Stimulated activated CD8-positive, alpha-beta memory T cell treated with anti-CD3 and anti-CD28 coated beads, Interleukin-4, amount 100 ng/mL, for 24 hours (primary cell): ENCODE measurements at places on chromosomes 2 and 18.

DNA sequence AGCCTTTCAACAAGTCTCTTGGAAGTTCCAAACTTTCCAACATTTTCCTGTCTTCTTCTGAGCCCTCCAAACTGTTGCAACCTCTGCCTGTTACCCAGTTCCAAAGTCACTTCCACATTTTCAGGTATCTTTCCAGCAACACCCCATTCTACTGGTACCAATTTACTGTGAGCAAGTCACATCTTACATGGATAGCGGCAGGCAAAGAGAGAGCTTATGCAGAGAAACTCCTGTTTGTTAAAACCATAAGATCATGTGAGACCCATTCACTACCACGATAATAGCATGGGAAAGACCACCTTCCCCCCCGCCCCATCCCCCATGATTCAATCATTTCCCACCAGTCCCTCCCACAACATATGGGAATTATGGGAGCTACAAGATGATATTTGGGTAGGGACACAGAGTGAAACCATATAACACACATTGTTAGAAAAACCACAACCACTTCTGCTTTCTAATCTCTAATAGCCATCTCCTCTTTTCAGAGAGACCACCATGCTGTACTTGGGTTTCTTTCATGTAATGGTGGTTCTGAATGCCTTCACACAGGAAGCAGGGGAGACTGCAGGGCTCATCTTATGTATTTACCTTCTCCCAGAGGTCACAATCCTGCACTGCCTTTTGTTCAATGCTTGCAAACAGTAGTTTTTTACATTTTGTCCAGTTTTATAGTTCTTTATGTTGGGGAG lies 46.0 kb upstream of the CALCRL start:
- DNase-seq: no peak

GRCh38 chr2:204389120-204389519 lies 156.2 kb upstream of the PARD3B start:
- DNase-seq: no peak

DNA sequence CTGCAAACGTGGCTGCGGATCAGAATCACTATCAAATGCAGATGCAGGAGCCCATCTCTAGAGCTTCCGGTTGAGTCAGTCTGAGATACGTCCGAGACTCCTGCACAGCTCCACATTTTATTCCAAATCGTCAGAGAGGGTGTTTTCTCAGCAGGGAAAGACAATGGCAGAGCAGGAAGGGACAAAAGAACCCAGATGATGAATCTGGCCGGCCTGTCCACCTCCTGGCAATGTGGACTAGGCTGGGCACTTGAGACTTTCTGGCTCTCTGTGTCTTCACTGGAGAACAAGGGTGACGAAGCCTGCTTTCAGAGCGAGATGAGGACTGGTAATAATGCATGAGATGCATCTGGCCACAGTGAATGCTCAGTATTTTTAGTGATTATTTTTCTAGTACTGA lies 255.9 kb upstream of the MYT1L start:
- DNase-seq: no peak

DNA sequence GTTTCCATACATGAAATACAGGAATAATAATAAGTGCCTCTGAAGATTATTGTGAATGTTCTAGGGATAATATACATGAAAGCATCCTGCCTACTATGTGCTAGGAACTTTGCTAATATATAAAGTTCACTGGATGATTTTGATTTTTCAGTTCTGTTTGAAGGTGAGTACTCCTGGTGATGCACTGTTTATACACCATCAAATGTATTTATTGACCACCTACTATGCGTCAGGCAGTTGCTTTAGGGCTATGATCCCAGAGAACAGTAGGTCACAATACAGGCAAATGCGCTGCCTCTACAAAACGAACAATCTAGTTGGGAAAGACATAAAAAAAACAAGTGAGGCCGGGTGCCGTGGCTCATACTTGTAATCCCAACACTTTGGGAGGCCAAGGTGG lies 10.7 kb downstream of the TXNDC9 start:
- no peak for DNase-seq

DNA sequence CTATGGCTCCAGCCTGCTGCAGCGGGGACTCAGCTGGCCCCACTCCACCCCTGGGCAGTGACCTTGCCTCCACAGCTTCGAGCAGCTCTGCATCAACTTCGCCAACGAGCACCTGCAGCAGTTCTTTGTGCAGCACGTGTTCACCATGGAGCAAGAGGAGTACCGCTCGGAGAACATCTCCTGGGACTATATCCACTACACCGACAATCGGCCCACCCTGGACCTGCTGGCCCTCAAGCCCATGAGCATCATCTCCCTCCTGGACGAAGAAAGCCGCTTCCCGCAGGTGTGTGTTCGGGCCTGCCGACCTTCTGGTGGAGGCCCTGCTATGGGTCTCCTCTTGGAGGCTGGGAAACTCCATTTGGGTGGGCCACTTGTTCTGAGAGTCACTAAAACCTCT lies 48.6 kb downstream of the MYO7B start:
- no peak for DNase-seq

- no peak for DNase-seq
Measured at GRCh38 chr2:104472076-104472475, 381.8 kb upstream of the POU3F3 start.

DNA sequence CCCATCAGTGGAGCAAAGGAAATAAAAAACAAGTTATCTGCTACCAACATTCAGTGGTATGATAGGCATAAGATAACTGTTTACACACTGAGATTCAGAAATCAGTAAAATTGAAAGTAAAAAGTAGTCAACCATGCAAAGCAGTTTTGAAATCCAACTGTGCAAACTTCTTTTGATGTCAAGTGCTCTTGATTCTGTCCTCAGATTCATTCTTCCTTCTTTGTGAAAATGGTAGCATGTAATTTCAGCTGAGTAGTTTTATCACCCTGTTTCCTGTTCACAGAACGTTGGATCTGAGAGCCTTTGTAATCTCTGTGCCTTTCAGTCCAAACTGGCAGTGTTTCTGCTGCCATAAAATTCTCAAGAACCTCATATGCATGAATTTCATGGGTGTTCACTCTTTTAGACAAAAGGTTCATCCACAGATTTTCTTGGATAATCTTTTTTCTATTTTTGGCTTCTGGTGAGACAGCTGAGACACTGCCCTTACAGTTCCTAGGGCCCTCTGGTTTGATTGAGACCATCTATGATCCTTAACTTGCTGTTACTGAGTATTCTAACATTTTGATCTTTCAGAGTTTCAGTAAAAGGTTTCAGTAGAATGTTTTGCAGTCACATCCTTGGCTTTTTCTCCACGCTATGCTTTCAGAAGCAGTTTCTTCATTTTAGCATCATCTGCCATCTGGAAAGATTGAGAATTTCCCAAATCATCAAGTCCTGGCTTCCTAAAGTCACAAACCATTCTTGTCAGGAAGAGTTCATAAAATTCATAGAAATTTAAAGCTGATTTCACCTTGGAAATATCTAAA lies 272.3 kb upstream of the EPHA4 start:
- no peak for DNase-seq

- no peak for DNase-seq
Measured at GRCh38 chr18:10971717-10972116, 177.7 kb downstream of the PIEZO2 start.

- no peak for DNase-seq
Measured at GRCh38 chr2:883260-883802, 67.3 kb upstream of the SNTG2 start.

DNA sequence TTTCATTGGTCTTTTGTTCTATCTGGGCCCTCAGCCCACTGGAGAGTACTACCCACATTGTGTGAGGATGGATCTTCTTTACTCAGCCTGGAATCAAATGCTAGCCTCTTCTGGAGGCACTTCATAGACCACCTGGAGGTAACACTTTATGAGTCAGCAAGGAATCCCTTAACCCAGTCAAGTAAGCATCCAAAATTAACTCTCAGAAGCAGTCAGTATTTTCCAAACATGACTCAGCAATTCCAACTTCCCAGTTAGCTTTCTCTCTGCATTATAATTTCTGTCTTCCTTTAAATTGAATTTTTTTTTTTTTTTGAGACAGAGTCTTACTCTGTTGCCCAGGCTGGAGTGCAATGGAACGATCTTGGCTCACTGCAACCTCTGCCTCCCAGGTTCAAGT lies 142.7 kb downstream of the ACKR3 start:
- no peak for DNase-seq

DNA sequence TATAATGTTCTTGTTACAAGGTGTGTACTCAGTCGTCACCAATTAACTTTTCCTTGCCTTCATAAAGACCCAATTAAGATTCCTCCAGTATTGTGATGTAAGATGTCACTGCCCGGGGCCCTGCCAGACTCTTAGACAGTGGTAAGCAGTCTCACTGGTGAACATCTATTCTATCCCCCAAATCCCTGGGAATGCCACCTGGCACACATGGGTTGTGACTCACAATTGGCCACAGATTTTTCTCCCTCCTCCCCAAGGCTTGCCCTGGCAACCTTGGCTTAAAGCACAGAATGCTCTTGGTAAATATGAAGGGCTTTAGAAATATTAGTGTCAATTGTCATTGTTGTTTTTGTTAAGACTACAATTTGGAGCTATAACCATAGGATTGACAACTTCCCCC lies 287.9 kb downstream of the ETAA1 start:
- no peak for DNase-seq

GRCh38 chr2:85215448-85216401 lies 82.5 kb downstream of the TCF7L1 start:
- no peak for DNase-seq

- no peak for DNase-seq
Measured at GRCh38 chr2:239406316-239406995, 5.6 kb upstream of the HDAC4 start.

GRCh38 chr2:112942654-112943002 lies 31.7 kb downstream of the IL37 start:
- no peak for DNase-seq

- peak; percentile 28 for DNase-seq
Measured at GRCh38 chr2:121648206-121649148, 785 bp downstream of the CLASP1 start.

- DNase-seq: no peak
Measured at GRCh38 chr2:219726916-219727315, 99.5 kb downstream of the SLC4A3 start.

- no peak for DNase-seq
Measured at GRCh38 chr18:28036488-28036887, 140.4 kb downstream of the CDH2 start.

GRCh38 chr2:138235041-138235440 lies 266.5 kb upstream of the SPOPL start:
- no peak for DNase-seq

DNA sequence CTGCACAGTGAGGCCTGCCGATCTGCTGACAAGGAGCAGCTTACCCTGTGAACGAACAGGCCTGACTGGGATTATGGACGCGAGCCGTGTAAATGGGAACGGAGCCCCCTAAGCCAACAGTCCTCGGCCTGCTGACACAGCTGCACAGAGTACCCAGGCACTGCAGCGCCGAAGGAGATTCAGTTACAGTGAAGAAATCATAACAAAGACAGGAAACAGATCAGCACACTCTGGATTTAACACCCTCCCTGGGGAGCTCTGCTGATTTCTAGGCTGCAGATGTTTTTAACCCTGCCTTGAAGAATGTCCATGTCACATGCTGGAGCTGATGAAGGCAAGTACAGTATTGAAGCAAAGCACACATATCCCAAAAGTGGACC lies 43.4 kb downstream of the COLEC12 start:
- no peak for DNase-seq

DNA sequence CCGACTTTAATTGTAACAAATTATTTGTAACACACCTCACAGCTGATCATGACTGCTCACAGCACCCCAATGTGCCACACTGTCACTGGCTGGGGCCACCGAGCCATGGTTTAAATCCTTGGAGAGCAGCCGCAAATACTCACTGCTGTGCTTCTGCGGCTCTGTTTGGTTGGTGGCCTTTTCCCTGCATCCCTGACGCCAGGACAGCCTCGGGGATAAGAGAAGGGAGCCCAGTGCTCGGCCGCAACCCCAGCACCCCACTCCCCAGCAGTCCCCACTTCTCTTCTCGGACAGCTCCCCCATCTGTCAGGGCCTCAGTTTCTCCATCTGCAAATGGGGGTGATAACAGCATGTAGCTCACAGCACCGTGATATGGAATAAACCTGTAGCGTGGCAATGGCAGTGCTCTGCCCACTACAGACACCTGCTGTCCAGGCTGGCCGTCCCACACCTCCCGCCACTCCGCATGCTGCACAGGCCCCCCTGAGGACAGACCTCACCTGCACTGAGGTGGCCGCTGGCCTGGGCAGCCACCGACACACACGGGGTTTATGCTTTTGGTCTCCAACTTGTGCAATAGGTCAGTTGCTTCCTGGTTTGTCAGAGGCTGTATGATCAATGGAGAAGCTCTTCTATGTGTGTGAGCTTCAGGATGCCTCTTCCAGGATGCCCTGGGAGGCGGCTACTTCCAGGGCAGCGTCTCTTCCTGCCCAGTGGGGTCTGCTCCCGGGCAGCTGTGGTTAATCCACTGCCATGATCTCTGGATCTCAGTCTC lies 87.1 kb downstream of the NDUFA10 start:
- no peak for DNase-seq

DNA sequence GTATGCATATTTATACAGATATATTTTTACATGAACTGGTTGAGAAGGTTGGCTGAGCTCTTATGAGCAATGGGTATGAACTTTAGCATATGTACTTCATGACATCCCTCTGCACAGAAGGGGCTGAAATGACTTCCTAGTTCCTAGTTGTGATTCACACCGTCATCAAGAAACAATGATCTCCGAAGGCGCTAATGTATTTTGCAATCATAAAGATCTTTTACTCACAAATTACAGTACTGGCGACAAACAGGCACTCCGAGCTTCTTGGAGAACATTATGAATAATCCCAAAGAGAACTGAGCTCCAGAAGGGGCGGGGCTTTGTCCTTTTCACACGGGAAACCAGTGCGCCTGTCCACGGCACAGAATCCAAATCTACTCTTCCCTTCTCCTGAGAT lies 18.1 kb downstream of the BCL2 start:
- DNase-seq: no peak

GRCh38 chr2:175737722-175738361 lies 264.2 kb downstream of the LNPK start:
- DNase-seq: no peak
